ENCODE measurements at places on chromosomes 1 and 21. TPM values are rescaled to one million over a fixed set of nuclear protein-coding genes. Genes with fewer than 3 reads are reported as not detected.

Gene C4BPA
- 0.50 TPM for total RNA-seq

Gene SFN
- 551 TPM for total RNA-seq

Gene CELA2B
- total RNA-seq, result not detected

Gene AJAP1
- not detected for total RNA-seq

Gene HAX1
- total RNA-seq, result 94.7 TPM

Gene COL11A1
- total RNA-seq, result 2.4 TPM

Gene GCSAML
- not detected for total RNA-seq

Gene CAMK2N1
- 58.0 TPM for total RNA-seq

Gene RHOU
- total RNA-seq, result 18.4 TPM

Gene ADAR
- 71.6 TPM for total RNA-seq

Gene GLIS1
- 0.02 TPM for total RNA-seq

Gene C1QB
- not detected for total RNA-seq

Gene IL6R
- 22.9 TPM for total RNA-seq

Gene FCGR1A
- total RNA-seq, result not detected

Gene CFH
- 4.2 TPM for total RNA-seq

Gene PDC
- not detected for total RNA-seq

Gene PAQR6
- 4.6 TPM for total RNA-seq

Gene PTGS2
- 3.5 TPM for total RNA-seq

Gene LEFTY2
- 0.08 TPM for total RNA-seq

Gene ICOSLG
- total RNA-seq, result 4.1 TPM

Gene CYP4A11
- not detected for total RNA-seq

Gene FLG2
- not detected for total RNA-seq

Gene CASQ2
- total RNA-seq, result not detected

Gene OR10J4
- total RNA-seq, result not detected

Gene HTR6
- 0.13 TPM for total RNA-seq

Gene SPRR2D
- not detected for total RNA-seq

Gene MPZ
- 0.26 TPM for total RNA-seq

Gene GPX7
- not detected for total RNA-seq

Gene RASAL2
- 18.2 TPM for total RNA-seq

Gene GORAB
- total RNA-seq, result 7.6 TPM

Gene HSPA6
- total RNA-seq, result 7.1 TPM

Gene UQCRH
- total RNA-seq, result 431 TPM

Gene CLCA1
- not detected for total RNA-seq

Gene FAM72D
- total RNA-seq, result 4.5 TPM

Gene KDF1
- total RNA-seq, result 0.34 TPM

Gene TMEM201
- 13.7 TPM for total RNA-seq

Gene PIGM
- 4.5 TPM for total RNA-seq

Gene RUNX3
- 4.8 TPM for total RNA-seq

Gene FHAD1
- 0.39 TPM for total RNA-seq

Gene OR13G1
- total RNA-seq, result not detected

Gene DAB1
- not detected for total RNA-seq
